Large intestine (tissue), 12 donors: ENCODE measurements at places on chromosomes 4 and X.
A peak's percentile ranks its signal among the peaks of the same experiment; 100 is the strongest.

DNA sequence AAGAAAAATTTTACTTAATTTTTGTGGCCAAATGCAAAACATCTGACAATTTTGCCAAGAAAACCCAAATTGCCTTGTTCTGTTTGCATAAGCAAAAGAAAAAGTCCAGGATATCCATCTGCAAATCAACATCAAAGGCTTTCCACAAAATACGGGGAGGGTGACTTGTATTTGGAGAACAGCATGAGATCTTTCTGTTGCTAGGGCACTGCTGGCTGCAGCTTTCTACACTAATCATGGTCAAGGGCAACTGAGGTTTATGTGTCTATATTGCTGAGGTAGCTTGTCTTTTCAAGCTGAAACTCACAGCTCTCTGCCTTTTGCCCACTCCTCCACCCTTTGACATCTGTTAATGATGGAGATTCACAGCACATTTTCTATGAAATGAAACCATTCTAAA, 389.1 kb downstream of the NKX6-1 start:
- H3K36me3 ChIP-seq = no peaks in the 10 kb centered on the region
- H3K4me3 ChIP-seq = no peak overlapping the region
- peaks cover 3% of the 10 kb centered on the region for H3K27me3 ChIP-seq
- H3K4me1 ChIP-seq = no peaks in the 10 kb centered on the region
- DNase-seq = no peak

DNA sequence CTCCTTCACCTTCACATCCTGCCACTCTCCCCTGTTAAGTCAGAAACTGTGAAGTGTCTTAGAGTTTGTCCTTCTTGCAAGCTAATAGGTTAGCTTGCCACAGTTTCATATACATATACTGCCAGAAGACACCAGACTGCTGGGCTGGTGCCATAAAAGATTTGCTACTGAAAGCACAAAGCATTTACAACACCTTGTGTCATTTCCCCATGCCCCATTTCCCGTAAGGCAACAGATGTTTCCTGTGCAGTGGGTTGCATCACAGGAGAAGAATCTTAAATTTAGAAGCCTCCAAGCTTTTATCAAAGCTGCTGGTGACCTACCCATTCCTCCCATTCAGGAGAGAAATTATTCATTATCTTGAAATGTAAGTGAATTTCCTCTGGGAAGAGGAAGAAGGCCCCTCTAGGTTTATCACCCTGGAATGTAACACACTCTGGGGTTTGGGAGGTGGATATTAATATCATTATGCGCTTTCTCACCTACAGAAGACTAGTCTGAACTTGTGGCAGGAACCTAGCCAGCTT, 34.5 kb upstream of the RAB33B start:
- DNase-seq = peak; percentile 16
- H3K27ac ChIP-seq = no peak overlapping the region
- no peaks in the 10 kb centered on the region for H3K4me1 ChIP-seq
- H3K36me3 ChIP-seq = no peaks in the 10 kb centered on the region
- no peaks in the 10 kb centered on the region for H3K27me3 ChIP-seq

DNA sequence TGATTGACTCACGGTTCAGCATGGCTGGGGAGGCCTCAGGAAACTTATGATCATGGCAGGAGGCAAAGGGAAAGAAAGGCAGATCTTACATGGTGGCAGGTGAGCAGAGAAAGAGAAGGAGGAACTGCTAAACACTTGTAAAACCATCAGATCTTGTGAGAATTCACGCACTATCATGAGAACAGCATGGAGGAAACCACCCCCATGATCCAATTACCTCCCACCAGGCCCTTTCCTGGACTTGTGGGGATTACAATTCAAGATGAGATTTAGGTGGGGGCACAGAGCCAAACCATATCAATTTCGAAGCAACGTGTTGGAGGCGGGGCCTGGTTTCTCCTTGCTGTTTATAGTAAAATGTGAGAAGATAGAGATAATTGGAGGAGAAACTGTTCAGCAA, 167.4 kb downstream of the GABRB1 start:
- no peak overlapping the region for H3K27ac ChIP-seq
- H3K4me3 ChIP-seq = no peak overlapping the region
- no peak for DNase-seq
- no peaks in the 10 kb centered on the region for H3K27me3 ChIP-seq
- no peaks in the 10 kb centered on the region for H3K4me1 ChIP-seq
- no peaks in the 10 kb centered on the region for H3K36me3 ChIP-seq

DNA sequence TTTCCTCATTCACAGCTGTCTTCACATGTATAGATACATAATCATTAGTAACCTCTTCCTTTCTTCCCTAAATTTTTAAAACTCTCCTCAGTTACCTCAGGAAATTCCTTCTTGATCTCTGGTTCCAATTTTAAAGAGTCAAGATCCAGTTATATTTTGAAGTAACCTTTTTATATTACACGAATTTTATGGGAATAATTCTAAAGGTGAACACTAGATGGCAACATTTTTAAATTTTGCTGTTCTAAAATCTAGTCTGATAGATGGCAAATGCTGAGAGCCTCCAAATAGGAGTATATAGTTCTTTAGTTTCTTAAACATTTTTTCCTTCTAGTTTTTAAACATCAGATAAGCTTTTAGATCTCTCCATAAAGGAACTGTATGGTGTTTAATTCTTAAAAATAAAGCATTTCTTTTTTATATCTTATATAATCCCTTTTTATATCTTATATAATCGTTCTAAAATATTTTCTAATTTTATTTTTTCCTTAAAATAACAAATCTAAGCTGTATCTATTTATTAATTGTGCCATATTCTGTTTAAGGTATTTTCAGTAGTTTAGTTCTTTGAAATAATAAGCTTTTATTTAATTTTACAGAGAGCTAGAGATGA, 37.9 kb upstream of the PAPSS1 start:
- no peak overlapping the region for H3K4me3 ChIP-seq
- no peak for DNase-seq
- no peaks in the 10 kb centered on the region for H3K27me3 ChIP-seq

- H3K4me1 ChIP-seq = peaks cover 3% of the 10 kb centered on the region
- H3K4me3 ChIP-seq = no peak overlapping the region
- no peak overlapping the region for H3K27ac ChIP-seq
- no peaks in the 10 kb centered on the region for H3K27me3 ChIP-seq
Observed at GRCh38 chr4:89899152-89899551, 4.5 kb downstream of the MMRN1 start.

DNA sequence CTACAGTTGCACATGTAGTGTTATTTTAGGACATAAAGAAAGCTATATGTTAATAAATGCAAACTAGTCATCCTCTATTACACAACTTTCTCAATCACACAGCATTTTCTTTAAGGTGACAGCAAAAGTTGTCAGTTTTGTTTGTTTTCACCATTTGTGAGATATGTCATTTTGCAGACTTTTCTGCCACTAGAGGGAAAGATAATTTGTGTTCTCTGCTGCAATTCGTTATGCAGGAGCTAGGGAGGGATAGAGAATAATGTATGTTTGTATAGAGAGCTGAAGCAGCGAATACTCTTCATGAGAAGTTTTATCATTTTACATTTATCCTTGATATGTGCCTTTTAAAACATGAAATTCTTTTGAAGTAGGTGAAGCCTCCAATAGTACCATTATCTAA, 670.6 kb upstream of the ATOH1 start:
- DNase-seq = no peak
- H3K4me3 ChIP-seq = no peak overlapping the region
- no peaks in the 10 kb centered on the region for H3K27me3 ChIP-seq
- no peaks in the 10 kb centered on the region for H3K4me1 ChIP-seq

GRCh38 chr4:82352825-82353366, 20.9 kb downstream of the HNRNPD start:
- no peak for DNase-seq
- H3K4me3 ChIP-seq = no peak overlapping the region
- no peak overlapping the region for H3K27ac ChIP-seq
- peaks cover 54% of the 10 kb centered on the region for H3K36me3 ChIP-seq
- H3K4me1 ChIP-seq = no peaks in the 10 kb centered on the region

- no peak for DNase-seq
- no peak overlapping the region for H3K4me3 ChIP-seq
- H3K27ac ChIP-seq = peak overlapping the region; percentile 43
- H3K27me3 ChIP-seq = no peaks in the 10 kb centered on the region
Observed at GRCh38 chrX:46967547-46967946, 55.3 kb downstream of the JADE3 start.

GRCh38 chr4:147987252-147987651, 255.4 kb downstream of the ARHGAP10 start:
- no peaks in the 10 kb centered on the region for H3K4me1 ChIP-seq
- no peaks in the 10 kb centered on the region for H3K27me3 ChIP-seq
- no peak for DNase-seq
- H3K4me3 ChIP-seq = no peak overlapping the region
- no peak overlapping the region for H3K27ac ChIP-seq

- no peak overlapping the region for H3K27ac ChIP-seq
- no peaks in the 10 kb centered on the region for H3K27me3 ChIP-seq
- no peak overlapping the region for H3K4me3 ChIP-seq
- no peak for DNase-seq
- peaks cover 26% of the 10 kb centered on the region for H3K36me3 ChIP-seq
Observed at GRCh38 chrX:64192040-64192439, 13.5 kb downstream of the AMER1 start.

- no peaks in the 10 kb centered on the region for H3K36me3 ChIP-seq
- no peak for DNase-seq
- H3K27me3 ChIP-seq = no peaks in the 10 kb centered on the region
Observed at GRCh38 chrX:79140731-79141130, 3.8 kb upstream of the GPR174 start.

DNA sequence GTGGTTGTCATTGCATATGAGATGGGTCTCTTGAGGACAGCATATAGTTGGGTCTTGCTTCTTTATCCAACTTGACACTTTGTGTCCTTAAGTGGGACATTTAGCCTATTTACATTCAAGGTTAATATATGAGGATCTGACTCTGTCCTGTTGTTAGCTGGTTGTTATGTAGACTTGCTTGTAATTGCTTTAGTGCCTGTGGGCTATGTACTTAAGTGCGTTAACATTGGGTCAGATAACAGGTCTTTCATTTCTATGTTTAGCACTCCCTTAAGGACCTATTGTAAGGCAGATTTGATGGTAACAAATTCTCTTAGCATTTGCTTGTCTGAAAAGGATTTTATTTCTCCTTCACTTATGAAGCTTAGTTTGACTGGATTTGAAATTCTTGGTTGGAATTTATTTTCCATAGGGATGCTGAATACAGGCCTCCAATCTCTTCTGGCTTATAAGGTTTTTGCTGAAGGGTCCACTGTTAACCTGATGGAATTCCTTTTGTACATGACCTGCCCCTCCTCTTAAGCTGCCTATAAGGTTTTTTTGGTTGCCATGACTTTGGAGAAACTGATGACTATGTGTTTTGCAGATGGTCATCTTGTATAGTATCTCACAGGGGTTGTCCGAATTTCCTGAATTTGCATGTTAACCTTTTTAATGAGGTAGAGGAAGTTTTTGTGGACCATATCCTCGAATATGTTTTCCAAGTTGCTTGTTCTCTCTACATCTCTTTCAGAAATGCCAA, 162.0 kb downstream of the NKX6-1 start:
- no peaks in the 10 kb centered on the region for H3K4me1 ChIP-seq
- no peaks in the 10 kb centered on the region for H3K36me3 ChIP-seq
- H3K4me3 ChIP-seq = no peak overlapping the region
- no peak for DNase-seq

- H3K27me3 ChIP-seq = no peaks in the 10 kb centered on the region
- no peak for DNase-seq
- no peaks in the 10 kb centered on the region for H3K4me1 ChIP-seq
- H3K36me3 ChIP-seq = no peaks in the 10 kb centered on the region
- H3K27ac ChIP-seq = no peak overlapping the region
- no peak overlapping the region for H3K4me3 ChIP-seq
Observed at GRCh38 chr4:108375434-108375833, 206.7 kb upstream of the LEF1 start.

DNA sequence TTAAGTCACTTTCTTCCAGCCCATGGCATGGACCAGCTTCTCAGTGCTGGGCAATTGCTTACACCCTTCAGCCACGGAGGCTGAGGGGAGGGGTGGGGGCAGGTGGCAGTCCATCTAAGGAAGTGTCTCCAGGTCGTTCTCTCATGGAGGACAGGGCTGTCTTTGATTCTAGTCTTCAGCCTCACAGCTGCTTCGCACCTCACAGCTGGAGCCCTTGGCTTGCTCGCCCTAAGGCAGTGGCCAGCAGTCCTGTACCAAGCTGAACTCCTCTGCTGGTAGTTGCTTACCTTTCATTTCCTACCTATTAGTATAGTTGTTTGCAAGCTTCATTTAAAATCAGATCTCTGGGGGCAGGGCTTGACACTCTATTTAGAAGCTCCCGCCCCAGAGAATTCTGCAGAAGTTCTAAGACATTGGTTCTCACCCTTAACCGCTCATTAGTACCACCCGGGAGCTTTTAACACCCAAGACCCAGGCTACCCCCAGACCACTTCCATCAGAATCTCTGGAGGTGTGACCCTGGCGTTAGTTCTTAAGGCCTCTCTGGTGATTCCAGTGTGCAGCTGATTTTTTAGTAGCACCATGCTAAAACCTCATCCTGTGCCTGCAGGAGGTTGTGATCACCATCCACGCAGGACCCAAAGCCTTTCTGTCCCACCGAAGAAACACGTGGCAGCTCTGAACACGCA, 386.8 kb downstream of the UNC5C start:
- H3K27ac ChIP-seq = no peak overlapping the region
- no peaks in the 10 kb centered on the region for H3K36me3 ChIP-seq
- no peak overlapping the region for H3K4me3 ChIP-seq
- peaks cover 5% of the 10 kb centered on the region for H3K27me3 ChIP-seq
- no peaks in the 10 kb centered on the region for H3K4me1 ChIP-seq

- H3K4me3 ChIP-seq = no peak overlapping the region
- H3K36me3 ChIP-seq = no peaks in the 10 kb centered on the region
- no peaks in the 10 kb centered on the region for H3K4me1 ChIP-seq
Observed at GRCh38 chr4:117983541-117984365, 50.5 kb upstream of the NDST3 start.

DNA sequence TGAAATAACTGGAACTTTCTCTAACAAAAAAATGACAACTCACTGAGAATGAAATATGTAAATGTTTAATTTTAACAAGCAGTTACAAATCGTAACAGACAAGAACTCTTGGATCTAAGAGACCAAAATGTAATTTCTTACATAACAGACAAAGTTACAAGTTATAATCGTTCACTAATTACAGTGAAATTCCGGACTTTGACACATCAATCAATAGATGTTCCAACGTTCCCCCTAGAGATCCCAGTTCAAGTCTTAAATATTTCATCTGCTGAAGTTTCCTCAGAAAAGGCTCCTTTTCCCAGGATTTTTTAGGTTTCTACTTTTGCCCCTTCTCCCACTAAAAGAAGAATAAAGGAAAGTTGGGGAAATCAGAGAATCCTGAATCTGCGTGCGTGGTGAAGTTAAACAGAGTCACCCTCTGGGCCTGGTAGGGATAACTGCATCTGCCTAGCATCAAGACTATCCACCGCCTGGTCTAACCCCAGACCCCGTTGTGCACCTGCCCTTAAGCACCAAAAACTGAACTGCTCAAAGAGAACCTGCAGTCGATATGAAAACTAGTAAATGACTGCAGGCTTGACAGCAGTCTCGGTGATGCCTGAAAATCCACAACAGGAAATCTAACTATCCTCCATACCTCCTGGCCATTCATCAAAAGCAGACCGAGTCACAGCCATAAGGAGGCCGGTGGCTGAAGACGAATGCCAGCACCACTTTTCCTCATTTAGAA, 2.3 kb downstream of the IRF2 start:
- H3K27me3 ChIP-seq = no peaks in the 10 kb centered on the region
- no peak for DNase-seq
- no peaks in the 10 kb centered on the region for H3K36me3 ChIP-seq
- peak overlapping the region; percentile 95 for H3K27ac ChIP-seq
- peak overlapping the region; percentile 62 for H3K4me3 ChIP-seq
